ENCODE measurements at places on chromosomes 3 and 15.

DNA sequence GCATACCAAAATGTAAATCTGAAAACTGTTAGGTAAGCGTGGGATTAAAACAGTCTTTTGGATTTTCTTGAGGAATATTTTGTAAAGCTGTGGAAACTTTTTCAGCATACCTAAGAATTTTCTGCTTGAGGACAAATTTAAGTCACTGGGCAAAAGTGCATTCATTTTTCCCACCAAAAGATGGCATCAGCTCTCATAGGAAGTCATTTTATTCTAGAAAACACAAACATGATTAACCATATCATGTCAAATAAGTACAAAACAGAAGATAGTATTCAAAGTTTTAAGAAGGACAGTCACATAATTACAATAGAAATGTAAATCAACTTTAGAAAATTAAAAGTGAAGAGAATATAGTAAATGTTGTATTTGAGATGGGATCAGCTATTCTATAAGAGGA lies 63.5 kb downstream of the SLC49A4 start:
- no peak for DNase-seq

GRCh38 chr15:88401996-88402656 lies 65.1 kb downstream of the MRPL46 start:
- DNase-seq, result no peak

DNA sequence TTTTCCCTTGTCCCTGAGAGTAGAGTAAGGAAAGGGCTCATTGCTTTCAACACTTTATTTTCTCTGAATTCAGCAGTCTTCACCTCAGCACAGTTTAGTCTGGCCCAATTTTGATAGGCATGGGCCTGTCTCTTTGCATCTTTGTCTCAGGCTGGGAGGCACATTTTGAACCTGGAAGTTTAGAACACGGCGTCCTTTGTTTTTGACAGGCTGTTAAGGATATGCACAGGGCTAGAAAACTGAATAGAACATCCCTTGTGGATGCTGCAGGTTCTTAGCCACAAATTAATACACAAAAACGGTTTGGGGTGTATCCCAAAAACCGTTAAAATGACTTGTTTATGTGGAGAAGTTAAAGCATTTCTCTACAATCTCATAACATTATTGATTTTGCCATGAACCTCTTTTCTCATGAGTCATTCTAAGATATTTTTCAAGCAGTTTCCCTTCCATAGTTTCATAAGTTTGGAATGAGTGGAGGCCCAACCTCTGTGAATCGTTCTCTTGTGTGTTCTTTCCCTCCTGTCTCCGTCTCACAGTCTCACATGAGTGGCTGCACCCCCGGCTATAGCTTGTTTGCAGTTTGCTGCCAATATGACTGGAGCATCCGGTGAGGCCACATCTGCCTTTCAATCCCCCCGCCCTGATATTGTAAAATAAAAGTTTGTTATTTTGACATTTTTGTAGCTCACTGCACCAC lies 192.9 kb upstream of the EIF1B start:
- no peak for DNase-seq

DNA sequence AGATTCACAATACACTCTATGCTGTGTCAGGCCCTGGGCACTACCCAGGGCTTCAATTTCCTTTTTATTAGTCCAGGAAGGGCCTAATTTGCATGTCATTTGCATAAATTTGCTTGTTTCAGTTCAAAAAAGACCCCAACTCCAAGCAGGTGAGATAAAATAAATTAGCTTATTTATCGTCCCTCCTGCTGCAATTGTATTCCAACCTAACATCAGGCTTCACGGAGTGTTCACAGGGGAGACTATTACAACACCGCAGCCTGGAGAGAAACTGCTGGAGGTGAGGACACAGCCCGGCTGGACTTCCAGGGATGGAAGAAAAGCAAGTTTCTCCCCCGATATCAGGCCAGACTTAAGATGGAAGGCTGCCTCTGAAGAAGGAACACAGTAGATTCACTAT lies 62.8 kb downstream of the MEGF11 start:
- DNase-seq, result no peak

- no peak for DNase-seq
Measured at GRCh38 chr3:191523148-191523547, 62.2 kb downstream of the PYDC2 start.

GRCh38 chr3:133987948-133988484 lies 41.7 kb downstream of the SLCO2A1 start:
- DNase-seq, result no peak

- DNase-seq, result no peak
Measured at GRCh38 chr3:114867835-114868503, 279.1 kb downstream of the ZBTB20 start.

GRCh38 chr3:152056987-152057386 lies 183.5 kb downstream of the SUCNR1 start:
- no peak for DNase-seq

DNA sequence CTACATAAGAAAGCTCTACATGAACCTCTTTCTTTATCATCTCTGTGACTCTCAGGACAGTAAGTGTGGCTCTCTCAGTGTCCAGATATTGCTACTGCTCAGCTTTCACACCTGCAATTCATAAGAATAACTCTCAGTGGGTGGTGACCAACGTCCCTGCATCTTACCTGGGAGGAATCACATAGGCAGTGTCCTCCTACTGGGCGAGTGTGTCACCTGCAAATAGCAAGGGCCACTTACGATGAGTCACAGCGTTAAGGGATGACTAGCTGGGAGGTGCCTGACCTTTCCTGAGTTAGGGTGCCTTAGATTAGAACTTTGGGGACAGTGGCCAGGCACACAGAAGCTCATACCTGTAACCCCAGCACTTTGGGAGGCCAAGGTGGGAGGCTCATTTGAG lies 90.8 kb upstream of the C3orf80 start:
- no peak for DNase-seq

- peak; percentile 55 for DNase-seq
Measured at GRCh38 chr3:122560680-122561079, 3.4 kb downstream of the PARP9 start.

- no peak for DNase-seq
Measured at GRCh38 chr3:149964291-149964690, 6.4 kb downstream of the PFN2 start.

- DNase-seq, result no peak
Measured at GRCh38 chr3:7254251-7254650, 393.3 kb downstream of the GRM7 start.

- DNase-seq, result no peak
Measured at GRCh38 chr3:126961191-126961790, 21.6 kb upstream of the PLXNA1 start.

DNA sequence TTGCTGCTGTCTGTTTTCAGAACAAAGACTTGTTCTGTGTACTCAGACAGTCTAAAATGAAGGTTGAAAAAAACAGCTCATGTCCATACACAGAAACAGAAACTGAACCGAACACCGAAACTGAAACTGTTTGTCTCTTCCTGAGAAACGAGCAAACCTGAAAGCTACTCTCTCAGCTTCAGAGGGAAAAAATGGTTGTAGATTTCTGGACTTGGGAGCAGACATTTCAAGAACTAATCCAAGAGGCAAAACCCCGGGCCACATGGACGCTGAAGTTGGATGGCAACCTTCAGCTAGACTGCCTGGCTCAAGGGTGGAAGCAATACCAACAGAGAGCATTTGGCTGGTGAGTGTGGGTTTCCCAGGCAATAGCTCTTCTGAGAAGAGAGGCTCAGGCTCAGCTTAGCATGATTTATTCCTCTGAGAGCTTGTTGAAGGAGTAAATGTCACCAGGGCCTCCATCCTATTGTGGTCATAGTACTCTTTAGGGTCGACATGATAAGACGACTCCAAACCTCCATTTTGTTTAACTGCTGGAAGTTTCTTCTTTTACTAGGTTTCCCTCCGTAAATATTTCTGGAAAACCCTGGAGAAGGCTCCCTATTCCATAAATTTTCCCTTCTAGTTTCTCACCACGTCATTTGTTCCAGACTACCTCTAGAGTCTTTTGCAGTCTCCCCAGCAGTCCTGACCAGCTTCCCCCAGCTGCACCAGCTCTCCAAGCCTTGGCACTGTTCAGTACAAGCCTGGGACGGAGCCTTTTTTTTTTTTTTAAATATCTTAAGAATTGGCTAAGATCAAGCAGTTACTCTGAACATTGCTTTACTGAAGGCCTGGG lies at the start of gene RTP4:
Gene RTP4, plus strand, starts transcription at position 135 of the 838 bp plus-strand sequence. Its CDS starts 57 bp downstream, at position 192.
- DNase-seq, result peak; percentile 58

GRCh38 chr3:124584552-124585391 lies 145.5 kb upstream of the UMPS start:
- no peak for DNase-seq

DNA sequence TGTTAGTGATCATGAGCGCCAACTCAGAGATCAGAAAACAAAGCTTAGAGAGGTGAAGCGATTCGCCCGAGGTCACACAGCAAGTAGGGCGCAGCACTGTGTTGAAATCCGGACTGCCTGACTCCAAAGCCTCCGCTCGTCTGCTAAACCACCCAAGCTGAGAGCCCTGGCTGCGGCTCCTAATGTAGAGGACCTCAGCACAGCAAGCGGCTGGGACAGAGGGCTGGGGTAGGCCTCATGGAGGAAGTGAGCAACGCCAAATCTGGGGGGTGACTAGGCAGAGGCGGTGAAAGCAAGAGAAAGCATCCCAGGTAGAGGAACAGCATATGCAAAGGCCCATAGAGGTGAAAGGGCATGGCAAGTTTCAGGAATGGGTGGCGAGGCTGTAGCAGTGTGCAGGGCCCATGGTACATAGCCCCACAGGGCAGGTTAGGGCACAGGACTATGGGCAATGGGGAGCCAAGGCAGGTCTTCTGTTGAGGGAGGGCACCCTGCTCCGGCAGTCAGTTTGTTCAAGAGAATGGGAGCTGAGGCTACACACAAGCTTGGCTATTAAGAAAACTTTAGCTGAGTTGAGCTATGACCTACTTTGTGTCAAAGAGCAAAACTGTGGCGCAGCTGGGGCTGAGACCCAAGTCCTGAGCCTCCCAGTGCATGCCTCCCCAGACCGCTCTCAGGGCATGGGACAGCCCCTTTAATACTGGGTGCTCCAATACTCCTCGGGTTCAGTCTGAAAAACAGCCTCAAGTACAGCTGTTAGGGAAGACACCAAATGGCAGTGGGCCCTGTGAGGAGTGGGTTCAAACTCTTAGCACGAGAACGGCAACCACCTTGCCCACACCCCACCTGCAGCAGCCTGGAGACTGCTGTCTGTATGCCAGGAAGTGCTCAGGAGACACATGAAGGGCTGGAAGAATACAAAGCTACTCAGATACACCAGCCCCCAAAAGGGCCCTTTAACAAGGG lies 988 bp upstream of the CFAP92 start:
- no peak for DNase-seq

- DNase-seq, result no peak
Measured at GRCh38 chr3:24351779-24352469, 142.7 kb downstream of the THRB start.

- no peak for DNase-seq
Measured at GRCh38 chr15:60708684-60709083, 229.7 kb upstream of the ICE2 start.

DNA sequence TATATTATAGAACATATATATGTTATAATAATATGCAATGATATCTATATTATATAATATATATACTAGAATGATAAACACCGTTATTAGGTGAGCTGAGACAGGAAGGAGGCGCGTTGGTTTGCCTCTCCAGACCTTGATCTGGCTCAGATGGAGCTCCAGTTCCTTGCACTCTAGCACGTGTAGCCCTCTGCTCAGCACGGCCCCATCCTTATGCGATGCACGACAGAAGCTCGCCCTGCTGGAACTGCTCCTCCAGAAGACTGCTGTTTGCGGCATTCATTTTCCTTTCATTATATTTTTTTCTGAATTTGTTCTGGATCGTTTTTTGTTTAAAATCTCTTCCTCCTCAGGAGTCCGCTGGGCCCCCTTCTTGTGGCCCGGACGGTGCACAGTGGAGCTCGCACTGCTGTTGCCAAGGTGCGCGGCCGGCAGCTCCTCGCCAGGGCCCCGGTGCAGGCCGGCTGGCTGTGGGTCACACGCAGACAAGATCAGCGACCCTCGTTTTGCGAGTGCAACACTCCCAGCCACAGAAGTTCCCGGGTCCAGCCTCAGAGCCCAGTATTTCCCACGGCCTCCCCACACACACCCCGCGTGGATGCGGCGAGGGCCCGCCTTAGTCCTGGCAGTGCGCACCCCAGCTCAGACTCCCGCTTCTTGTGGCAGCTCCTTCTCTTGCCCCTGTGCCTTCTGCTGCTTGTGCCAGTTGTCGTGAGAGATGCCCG lies 112.2 kb downstream of the CHL1 start:
- DNase-seq, result no peak

GRCh38 chr3:122536632-122537001 lies 21.9 kb upstream of the KPNA1 start:
- DNase-seq, result no peak

DNA sequence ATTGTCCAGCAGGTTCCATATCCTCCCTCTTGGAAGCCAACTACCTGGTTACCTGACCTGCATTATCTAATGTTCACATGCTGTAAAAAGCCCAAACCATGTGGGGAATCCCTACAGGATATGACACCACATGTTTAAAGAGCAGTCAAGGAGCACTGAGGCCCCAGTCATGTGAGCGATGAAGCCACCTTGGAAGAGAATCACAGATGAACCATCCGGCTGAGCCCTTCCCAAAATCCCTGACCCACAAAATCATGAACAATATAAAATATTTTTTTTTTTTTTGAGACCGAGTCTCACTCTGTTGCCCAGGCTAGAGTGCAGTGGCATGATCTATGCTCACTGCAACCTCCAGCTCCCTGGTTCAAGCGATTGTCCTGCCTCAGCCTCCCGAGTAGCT lies 10.6 kb upstream of the ANKDD1A start:
- no peak for DNase-seq

GRCh38 chr3:114294940-114295480 lies 1.2 kb downstream of the TIGIT start:
- DNase-seq, result no peak

GRCh38 chr3:99789011-99789721 lies 28.5 kb upstream of the CMSS1 start:
- DNase-seq, result peak; percentile 3

DNA sequence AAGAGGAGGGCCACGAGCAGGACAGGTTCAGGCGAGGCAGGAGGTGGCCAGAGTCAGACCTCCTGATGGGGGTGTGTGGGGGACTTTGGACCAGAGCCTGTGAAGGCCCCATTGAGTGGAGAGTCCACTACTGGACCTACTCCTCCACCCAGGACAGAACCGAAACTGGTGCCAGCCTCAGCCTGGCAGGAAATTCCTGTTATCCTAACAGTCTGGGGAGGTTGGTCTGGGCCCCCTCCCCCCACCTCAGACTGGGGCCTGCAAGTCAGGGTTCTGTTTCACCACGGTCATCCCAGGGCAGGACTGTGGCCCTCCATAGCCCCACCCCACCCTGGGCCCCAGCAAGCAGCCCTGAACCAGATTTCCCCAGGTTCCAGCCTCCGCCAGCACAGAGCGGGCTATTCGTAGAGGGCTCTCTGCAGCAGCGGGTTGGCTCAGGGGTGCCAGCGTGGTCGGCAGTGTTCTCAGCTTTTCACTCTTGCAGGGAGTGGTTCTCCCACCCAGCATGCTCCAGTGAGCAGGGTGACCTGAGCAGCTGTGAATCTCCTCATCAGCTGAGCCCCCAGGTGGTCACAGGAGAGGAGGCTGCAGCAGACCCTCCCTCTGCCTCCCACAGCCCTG lies 217.3 kb downstream of the TBC1D2B start:
- DNase-seq, result no peak

- no peak for DNase-seq
Measured at GRCh38 chr15:40306908-40307307, 827 bp downstream of the PLCB2 start.

- DNase-seq, result no peak
Measured at GRCh38 chr3:64880916-64881315, 193.1 kb upstream of the ADAMTS9 start.
